ENCODE measurements at places on chromosomes 3 and 15.

GRCh38 chr3:113214917-113215595 lies 3.7 kb downstream of the BOC start:
- DNase-seq: no peak

- DNase-seq: no peak
Measured at GRCh38 chr3:125165189-125165947, 47.2 kb downstream of the SLC12A8 start.

DNA sequence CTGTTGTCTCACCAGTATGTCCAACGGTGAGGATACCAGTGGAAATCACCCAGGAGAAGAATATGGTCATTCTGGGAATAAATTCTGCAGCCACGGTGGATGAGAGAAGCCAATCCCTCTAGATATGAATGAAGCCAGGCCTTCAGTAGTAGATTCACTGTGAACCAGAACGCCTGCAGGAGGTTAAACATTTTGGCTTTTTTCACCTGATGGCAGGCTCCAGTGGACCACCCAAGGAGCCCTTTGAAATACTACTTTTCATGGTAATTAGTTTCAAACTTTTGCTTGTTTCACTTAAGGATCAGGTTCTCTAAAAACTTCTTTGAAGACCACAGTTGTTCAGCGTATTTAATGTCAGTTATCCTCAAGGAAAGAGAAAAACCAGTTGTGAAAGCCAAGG lies 353.4 kb downstream of the RORA start:
- DNase-seq: no peak

GRCh38 chr3:65524584-65524983 lies 514.1 kb downstream of the MAGI1 start:
- no peak for DNase-seq

- no peak for DNase-seq
Measured at GRCh38 chr3:8755564-8756237, 13.7 kb downstream of the OXTR start.

DNA sequence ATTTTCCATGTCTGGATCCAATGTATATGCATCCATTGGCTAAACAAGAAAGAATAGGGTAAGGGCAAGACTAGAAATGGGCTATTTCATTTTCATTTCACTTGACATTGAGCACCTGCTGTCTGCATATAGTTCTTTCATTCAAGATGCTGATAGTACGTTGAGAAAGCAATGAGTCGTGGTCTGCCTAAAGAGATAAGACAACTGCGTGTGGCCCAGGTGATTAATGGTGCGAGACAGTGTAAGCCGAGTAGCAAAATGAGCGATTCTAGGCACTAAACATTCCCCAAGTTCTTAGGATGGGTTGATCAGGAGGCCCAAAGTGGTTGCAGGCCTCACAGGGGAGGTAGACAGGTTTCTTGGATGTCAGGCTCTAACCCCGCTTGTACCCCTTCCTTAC lies 235.4 kb downstream of the PDCD6IP start:
- no peak for DNase-seq

DNA sequence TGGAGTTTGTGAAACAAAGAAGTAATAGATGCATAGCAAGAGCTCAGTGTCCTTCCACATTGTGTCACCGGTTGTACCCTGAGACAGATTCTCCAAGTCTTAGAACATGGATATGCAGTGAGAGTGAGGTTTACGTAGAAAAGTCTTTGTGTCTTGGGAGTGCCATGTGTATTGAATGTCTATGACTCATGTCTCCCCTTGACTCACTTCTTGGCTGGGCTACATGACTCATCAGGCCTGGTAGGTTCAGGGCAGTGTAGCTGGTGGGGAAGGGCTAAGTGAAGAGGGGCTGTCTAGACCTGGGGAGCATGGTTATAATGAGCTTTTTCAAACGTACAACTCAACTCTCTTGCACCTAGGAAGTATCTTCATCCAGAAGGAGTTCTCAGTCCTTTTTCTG lies 167.4 kb downstream of the GAP43 start:
- DNase-seq: peak; percentile 87

DNA sequence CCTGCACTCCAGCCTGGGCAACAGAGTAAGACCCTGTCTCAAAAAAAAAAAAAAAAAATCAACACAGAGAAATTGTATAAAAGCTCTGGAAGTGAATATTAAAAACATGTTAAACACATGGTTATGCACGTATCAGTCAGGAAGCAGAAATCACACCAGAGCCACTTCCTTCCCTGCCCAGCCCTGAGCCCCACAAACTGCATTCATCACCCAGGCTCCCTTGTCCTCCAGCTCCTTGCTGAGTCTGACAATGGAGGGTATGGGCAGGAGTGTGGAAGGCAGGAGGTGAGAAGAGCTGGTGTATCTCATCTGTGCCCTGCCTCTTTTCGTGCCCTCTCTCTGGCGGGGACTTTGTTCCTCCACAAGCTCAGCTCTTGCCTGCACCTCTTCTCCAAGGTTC lies 12.1 kb upstream of the LOXL1 start:
- no peak for DNase-seq

DNA sequence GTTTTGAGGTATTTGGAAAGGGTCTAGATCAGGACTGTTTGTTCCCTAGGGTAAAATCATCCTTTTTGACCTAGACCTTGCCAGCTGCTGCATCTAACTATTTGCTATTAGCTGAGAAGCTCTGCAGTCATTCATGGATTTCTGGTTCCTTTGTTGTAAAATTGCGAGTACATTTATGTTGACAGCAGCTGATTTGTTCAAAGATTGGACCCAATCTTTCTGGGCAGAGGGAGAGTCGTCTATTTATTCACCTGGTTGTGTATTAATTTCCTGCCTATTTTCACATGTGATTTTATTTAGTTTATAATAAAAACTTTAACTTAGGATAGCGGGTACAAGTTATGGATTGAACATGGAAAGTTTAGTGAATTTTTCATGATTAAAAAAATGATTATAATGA lies 236.3 kb downstream of the CNTN4 start:
- no peak for DNase-seq

DNA sequence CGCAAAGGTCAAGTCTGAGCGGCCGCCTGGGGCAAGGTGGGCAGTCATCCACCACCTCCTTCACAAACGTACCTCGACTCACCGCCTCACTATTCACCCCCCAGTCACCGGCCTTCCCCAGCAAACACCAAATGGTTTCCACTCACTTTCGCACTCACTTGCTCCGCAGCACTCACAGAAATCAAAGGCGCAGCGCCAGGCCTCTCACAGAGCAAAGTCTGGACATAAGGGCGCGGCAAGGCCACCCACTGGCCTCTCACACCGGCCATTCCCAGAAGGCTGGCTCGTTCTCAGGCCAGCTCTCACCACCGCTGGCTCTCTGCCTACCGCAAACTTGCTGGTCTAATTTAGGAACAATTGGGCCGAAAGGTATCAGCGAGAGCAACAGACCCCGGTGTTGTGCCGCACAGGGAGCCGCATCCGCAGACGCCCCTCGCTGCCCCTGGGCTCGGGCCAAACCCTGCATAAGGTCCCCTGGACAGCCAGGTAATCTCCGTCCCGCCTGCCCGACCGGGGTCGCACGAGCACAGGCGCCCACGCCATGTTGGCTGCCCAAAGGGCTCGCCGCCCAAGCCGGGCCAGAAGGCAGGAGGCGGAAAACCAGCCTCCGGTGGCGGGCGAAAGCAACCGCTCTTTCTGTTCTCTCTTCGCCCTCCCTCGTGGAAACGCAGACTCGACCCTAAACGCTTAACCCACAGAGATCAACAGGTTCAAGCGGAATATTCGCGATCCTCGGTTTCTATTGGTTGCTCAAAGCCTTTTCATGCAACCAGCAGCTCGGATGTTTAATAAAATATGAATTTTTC lies 2.9 kb downstream of the SHOX2 start:
- DNase-seq: no peak

All from SW 1271 (cell line).